ENCODE measurements at places on chromosomes 2 and 18. TPM values are rescaled to one million over a fixed set of nuclear protein-coding genes. Genes with fewer than 3 reads are reported as not detected.

DNA sequence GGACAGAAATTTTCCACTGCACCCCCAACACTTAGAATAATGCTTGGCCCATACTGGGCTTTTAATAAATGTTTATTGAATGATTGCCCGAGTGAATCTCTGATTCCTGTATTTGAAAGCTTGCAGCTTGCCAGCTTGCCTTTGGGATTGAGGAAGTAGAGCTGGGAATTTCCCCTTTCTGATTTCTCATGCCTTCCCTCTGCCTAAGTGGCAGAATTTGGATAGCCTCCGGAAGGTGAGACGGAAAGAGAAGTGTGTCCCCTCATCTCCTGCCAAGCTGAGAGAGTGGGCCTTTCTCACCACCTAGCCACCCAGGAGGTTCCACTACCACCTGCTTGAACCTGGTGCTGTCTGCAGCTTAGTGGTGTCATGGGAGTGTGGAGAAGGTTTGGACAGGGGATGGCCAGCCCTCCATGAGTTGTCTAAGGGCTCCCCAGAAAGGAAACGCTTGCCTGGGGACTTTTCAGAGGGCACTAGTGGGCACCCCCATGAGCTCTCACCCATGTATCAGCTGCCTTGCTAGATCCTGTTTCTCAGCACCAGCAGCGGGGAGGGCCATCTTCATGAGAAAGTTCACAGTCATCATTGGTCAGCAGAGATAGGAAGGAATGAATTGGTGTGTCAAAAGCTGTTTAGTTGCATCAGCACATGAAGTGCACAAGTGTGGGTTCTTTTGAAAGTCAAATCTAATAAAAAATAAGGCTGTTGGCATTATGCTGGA, 8.6 kb upstream of the NCOA1 start:
- no peaks in the 10 kb centered on the region for H3K4me1 ChIP-seq
- H3K27me3 ChIP-seq: no peaks in the 10 kb centered on the region
- H3K36me3 ChIP-seq: no peaks in the 10 kb centered on the region

The FLACC1 gene
- total RNA-seq: 15.9 TPM

GRCh38 chr2:25043241-25043867, 1.5 kb downstream of the EFR3B start:
- no peaks in the 10 kb centered on the region for H3K27me3 ChIP-seq
- peak overlapping the region; percentile 85 for H3K4me3 ChIP-seq
- peak overlapping the region; percentile 78 for H3K27ac ChIP-seq
- no peaks in the 10 kb centered on the region for H3K36me3 ChIP-seq
- DNase-seq: no peak

The CYTIP gene
- total RNA-seq: 1.5 TPM

GRCh38 chr2:132437852-132438669, 21.5 kb downstream of the GPR39 start:
- H3K27me3 ChIP-seq: no peaks in the 10 kb centered on the region
- no peak overlapping the region for H3K4me3 ChIP-seq
- no peaks in the 10 kb centered on the region for H3K4me1 ChIP-seq
- no peak overlapping the region for H3K27ac ChIP-seq
- DNase-seq: no peak

DNA sequence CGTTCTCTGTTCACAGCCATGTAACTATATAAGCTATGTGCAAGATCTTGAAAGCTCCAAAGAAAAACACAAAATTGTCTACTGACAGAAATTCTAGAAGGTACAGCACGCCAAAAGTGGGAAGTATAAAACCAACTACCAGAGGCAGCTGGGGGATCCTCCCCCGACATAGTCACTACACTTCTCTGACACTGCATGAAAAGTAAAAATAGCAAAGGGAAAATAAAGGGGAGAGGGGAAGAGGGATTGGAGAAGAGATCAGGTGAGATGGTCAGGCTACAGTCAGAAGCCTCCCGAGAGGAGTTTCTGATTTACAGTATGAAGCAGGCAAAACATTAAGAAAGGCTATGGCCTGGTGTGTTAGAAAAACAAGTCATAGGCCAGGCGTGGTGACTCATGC, 39.8 kb upstream of the PCBP1 start:
- peaks cover 47% of the 10 kb centered on the region for H3K36me3 ChIP-seq
- no peak overlapping the region for H3K4me3 ChIP-seq
- no peaks in the 10 kb centered on the region for H3K27me3 ChIP-seq

- no peak for DNase-seq
- H3K4me3 ChIP-seq: no peak overlapping the region
- H3K4me1 ChIP-seq: no peaks in the 10 kb centered on the region
- H3K27ac ChIP-seq: no peak overlapping the region
Measured at GRCh38 chr2:61006486-61007105, 10.9 kb upstream of the PEX13 start.

GRCh38 chr2:122634256-122634655, 878.8 kb downstream of the TSN start:
- H3K36me3 ChIP-seq: no peaks in the 10 kb centered on the region
- DNase-seq: no peak
- no peaks in the 10 kb centered on the region for H3K27me3 ChIP-seq

- no peaks in the 10 kb centered on the region for H3K4me1 ChIP-seq
- no peak for DNase-seq
- no peak overlapping the region for H3K4me3 ChIP-seq
Measured at GRCh38 chr2:59959944-59960343, 593.5 kb downstream of the BCL11A start.

DNA sequence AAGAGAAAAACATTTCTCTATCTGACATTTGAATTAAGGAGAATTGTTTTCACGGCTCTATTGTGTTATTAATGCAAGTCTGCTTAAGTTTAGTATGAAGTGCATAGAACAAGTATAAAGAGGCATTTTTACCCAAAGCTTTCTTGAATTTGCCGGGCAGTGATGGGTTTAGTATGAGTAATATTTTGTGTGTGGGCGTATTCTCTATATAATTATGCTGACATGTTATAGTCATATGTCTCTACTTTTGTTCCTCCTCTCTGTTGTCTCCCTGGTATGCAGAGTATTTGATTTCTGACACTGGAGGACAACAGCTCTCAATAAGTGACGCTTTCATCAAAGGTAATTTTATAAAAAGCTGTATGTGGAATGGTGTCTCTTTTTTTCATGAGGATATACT, 45.9 kb downstream of the PIKFYVE start:
- no peaks in the 10 kb centered on the region for H3K27me3 ChIP-seq
- no peak for DNase-seq
- H3K27ac ChIP-seq: no peak overlapping the region
- no peaks in the 10 kb centered on the region for H3K36me3 ChIP-seq
- H3K4me1 ChIP-seq: no peaks in the 10 kb centered on the region

DNA sequence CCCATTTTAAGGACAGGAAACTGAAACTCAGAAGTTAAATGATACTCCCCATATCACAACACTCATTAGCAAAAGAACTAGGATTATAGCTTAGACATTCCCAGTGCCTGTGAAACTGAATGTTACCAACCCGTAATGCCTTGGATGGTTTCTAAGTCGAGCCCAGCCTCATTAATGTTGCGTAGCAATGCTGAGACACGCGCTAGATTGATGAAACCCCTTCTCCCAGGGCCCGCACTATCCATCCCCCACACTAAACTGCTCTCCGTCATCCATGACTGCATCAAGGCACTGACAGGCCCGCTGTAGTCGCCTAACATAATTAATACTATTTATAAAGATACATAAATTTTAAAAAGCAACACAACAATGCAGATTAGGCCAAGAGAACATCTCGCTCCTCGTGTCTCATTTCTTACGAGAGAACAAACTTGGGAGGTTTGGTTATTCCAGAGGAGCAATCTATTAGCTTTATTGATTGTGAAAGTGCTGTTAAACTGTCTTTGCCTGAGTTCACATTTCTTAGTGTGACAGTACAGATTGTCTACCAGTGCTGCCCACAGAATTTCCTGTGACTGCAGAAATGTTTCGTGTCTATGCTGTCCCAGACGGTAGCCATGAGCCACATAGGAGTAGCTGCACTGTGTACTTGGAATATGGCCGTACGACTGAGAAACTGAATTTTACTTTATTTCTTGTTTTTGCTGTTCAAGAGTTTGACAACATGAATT, 312.2 kb upstream of the RAB12 start:
- no peaks in the 10 kb centered on the region for H3K27me3 ChIP-seq
- no peak for DNase-seq
- H3K4me1 ChIP-seq: no peaks in the 10 kb centered on the region
- peaks cover 74% of the 10 kb centered on the region for H3K36me3 ChIP-seq
- H3K4me3 ChIP-seq: no peak overlapping the region

DNA sequence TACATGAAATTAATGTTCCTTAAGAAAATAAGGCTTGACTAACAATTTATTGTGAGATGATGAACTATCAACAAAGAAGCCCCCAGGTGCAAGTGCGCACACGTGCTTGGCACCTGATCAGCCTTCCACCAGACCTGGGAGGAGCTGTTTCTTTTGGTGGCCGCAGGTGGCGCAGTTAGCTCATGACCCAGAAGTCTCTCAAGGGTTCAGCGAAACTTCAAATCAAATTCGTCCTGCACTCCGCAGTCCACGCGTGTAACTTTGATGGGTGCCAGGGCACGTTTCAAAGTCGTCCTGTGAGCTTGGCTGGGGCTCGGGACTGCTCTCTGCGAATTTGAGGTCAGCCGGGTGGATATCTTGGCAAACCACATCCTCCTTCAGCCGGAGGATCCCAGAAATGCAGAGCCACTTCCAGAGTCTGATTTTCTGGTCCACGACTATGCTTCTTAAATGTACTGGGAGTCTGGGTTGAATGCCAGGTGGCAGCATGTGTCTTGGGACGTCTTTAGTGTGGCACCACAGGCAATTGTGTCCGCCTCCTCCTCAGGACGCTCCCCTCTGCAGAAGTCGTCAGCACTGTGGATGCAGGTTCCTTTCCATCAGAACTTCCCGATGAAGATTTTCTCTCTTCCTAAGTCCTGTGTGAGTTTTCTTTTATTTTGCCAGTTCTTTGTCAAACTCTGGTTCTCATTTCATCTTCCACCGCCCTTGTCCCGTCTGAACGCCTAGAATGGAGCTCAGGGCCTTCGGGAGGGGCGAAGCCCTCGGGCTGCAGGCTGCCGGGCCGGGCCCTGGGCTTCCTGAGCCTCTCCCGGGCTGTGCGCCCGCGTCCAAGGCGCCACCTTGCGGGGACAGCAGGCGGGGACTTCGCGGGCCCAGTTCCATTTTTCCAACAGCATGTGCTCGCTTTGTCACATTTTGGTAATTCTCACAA, 61.3 kb upstream of the RAPGEF4 start:
- no peak overlapping the region for H3K27ac ChIP-seq
- no peaks in the 10 kb centered on the region for H3K4me1 ChIP-seq
- DNase-seq: peak; percentile 55
- H3K27me3 ChIP-seq: no peaks in the 10 kb centered on the region
- no peaks in the 10 kb centered on the region for H3K36me3 ChIP-seq
- no peak overlapping the region for H3K4me3 ChIP-seq

DNA sequence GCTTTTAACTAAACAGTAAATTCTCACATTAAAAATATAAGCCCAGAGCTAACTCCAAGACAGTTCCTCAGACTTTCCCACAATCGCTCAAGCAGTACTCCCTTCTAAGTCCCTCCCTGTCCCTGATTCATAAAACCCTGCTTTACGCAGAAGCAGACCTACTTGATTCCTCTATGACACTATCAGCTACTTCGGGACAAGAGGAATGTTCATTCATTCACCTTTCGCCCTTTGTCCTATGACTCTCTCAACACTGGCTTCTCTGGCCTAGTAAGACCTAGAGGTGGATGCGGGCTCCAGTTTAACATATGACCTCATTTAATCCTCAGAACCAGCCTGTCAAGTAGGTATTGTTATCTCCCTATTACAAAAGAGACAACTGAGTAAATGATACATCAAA, 10.2 kb downstream of the LPIN2 start:
- DNase-seq: no peak
- no peaks in the 10 kb centered on the region for H3K27me3 ChIP-seq
- peaks cover 21% of the 10 kb centered on the region for H3K4me1 ChIP-seq
- no peak overlapping the region for H3K27ac ChIP-seq
- H3K36me3 ChIP-seq: no peaks in the 10 kb centered on the region

The FSIP2 gene
- total RNA-seq: 1.1 TPM

The UGT1A6 gene
- not detected for total RNA-seq

- no peak for DNase-seq
- H3K4me1 ChIP-seq: no peaks in the 10 kb centered on the region
- H3K4me3 ChIP-seq: no peak overlapping the region
- H3K27ac ChIP-seq: no peak overlapping the region
- no peaks in the 10 kb centered on the region for H3K36me3 ChIP-seq
Measured at GRCh38 chr2:148955798-148956197, 80.8 kb downstream of the KIF5C start.

DNA sequence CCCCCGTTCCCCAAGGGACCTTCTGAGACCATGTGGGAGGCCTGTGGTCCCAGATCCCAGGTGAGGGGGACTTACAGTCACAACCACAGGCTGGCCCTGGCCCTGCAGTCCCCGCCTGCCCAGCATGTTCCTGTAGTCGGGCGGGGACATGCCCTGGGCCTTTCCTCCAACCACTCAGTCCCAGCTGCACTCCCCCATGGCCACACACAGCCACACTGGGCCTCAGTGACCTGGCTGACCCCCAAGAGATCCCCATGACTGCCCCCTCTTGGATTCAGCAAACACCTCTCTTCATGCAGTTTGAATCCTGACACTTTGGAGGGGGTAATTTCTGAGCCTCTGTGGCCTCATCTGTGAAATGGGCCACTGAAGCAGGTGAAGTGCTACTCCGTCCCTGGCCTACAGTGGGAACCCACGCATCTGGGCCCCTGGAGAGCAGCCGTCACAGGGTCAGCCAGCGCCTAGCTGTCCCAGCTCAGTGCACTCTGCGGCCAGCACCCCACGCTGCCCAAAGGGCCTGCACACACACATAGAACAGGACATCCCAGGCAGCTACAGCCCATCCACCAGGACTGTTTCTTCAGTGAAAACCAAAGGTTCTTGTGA, 12.7 kb upstream of the ARHGEF4 start:
- H3K4me3 ChIP-seq: no peak overlapping the region
- H3K4me1 ChIP-seq: peaks cover 5% of the 10 kb centered on the region
- H3K27ac ChIP-seq: no peak overlapping the region
- H3K27me3 ChIP-seq: no peaks in the 10 kb centered on the region

GRCh38 chr2:168603439-168603961, 147.4 kb downstream of the CERS6 start:
- H3K27me3 ChIP-seq: no peaks in the 10 kb centered on the region
- peaks cover 6% of the 10 kb centered on the region for H3K4me1 ChIP-seq
- H3K36me3 ChIP-seq: no peaks in the 10 kb centered on the region
- H3K4me3 ChIP-seq: no peak overlapping the region
- no peak for DNase-seq

- no peak for DNase-seq
- peaks cover 22% of the 10 kb centered on the region for H3K4me1 ChIP-seq
- peak overlapping the region; percentile 48 for H3K27ac ChIP-seq
- no peaks in the 10 kb centered on the region for H3K27me3 ChIP-seq
- H3K36me3 ChIP-seq: no peaks in the 10 kb centered on the region
Measured at GRCh38 chr2:43136876-43137275, 89.5 kb downstream of the ZFP36L2 start.

The RAMP1 gene
- 362 TPM for total RNA-seq

The POTEC gene
- not detected for total RNA-seq

DNA sequence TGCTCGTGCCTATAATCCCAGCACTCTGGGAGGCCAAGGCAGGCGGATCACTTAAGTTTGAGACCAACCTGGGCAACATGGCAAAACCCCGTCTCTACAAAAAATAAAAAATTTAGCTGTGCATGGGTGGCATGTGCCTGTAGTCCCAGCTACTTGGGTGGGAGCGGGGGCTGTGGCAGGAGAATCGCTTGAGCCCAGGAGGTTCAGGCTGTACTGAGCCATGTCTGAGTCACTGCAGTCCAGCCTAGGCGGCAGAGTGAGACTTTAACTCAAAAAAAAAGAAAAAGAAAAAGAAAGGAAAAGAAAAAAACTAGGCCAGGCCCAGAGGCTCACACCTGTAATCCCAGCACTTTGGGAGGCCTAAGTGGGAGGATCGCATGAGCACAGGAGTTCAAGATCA, 30.8 kb downstream of the TWSG1 start:
- H3K4me3 ChIP-seq: no peak overlapping the region
- DNase-seq: no peak
- H3K36me3 ChIP-seq: peaks cover 14% of the 10 kb centered on the region
- H3K27ac ChIP-seq: no peak overlapping the region
- H3K4me1 ChIP-seq: no peaks in the 10 kb centered on the region
